ENCODE measurements at places on chromosomes 5 and 9. TPM values are rescaled to one million over a fixed set of nuclear protein-coding genes. Genes with fewer than 3 reads are reported as not detected.

DNA sequence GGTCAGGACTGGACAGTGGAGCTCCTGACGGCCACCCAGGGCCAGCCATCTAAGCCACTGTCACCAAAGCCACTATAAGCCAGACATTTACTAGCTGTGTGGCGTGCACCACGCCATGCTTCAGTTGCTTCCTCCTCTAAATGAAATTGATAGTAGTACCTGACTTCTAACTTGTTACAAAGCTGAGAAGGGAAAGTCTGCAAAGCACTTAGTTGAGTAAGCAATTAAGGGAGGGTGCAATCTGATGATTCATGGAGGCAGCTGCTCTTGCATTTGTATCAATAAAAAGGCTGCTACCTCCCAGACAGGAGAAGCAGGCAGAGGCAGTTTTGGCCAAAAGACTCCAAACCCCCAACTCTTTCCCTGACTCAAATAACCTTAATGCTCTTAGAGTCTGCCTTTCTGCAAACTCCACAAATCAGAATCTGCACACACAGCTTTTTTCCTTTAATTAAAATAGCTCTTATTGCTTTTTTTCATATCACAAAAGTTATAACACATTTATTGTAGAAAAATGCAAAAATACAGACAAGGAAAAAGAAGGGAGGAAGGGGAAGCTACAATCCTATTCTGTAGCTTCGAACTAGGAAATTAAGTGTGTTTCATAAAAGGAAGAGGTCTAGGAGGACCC is 19.3 kb upstream of the RAPGEF1 start:
- DNase-seq, result no peak

The PCDHA11 gene
- 0.51 TPM for total RNA-seq

The CCIN gene
- total RNA-seq, result 0.41 TPM

The CYSTM1 gene
- total RNA-seq, result 8.3 TPM

The CORO2A gene
- 2.9 TPM for total RNA-seq
